Fibroblast of skin of back (primary cell): ENCODE measurements at places on chromosomes 7 and 10.

- peak; percentile 23 for DNase-seq
Observed at GRCh38 chr7:136869991-136870865, 1.8 kb downstream of the CHRM2 start.

DNA sequence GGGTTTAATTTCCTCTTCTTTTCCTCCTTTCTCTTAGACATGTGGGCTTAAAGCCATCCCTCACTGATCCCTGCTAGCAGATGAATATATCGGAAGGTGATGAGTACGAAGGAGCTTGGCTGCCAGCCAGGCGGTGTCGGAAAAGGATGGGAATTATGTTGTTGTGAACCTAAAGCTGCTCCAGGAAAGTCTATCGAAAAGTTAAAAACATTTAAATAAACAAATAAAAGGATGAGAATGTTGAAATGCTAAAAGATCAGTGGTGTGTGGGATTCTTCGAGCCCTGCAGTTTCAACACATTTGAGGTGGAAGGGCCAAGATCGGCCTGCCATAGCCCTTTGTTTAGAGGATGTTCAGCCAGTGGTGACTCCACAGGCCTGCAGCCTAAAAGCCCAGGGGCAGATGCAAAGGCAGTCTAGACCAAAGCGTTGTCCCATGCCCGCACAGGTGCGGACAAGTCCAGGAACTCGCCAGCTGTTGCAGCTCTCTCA, 107.9 kb downstream of the JCAD start:
- no peak for DNase-seq

GRCh38 chr10:31058795-31059703, 27.4 kb upstream of the ZNF438 start:
- DNase-seq, result no peak

- DNase-seq, result peak; percentile 23
Observed at GRCh38 chr7:45865594-45866410, 7.1 kb downstream of the CCDC201 start.

- DNase-seq, result no peak
Observed at GRCh38 chr10:25522294-25522693, 347.5 kb downstream of the GPR158 start.

DNA sequence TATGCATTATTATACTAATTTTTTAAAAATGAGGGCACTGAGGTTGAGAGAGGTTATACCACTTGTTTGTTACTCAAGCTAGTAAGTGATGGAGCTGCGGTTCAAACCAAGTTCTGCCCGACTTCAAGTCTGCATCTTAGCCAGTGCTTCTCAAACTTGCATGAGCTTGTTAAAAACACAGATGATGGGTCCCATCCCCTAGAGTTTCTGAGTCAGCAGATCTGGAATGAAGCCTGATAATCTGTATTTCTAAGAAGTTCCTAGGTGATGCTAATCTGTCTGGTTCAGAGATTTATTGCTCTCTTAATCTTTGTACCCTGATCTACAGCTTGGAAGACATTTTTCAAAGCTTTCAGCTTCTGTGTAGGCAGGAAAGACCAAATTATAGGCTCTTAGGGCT, 67.7 kb upstream of the CC2D2B start:
- DNase-seq, result peak; percentile 12

- DNase-seq, result peak; percentile 9
Observed at GRCh38 chr7:66696774-66697191, 43.8 kb upstream of the RABGEF1 start.

DNA sequence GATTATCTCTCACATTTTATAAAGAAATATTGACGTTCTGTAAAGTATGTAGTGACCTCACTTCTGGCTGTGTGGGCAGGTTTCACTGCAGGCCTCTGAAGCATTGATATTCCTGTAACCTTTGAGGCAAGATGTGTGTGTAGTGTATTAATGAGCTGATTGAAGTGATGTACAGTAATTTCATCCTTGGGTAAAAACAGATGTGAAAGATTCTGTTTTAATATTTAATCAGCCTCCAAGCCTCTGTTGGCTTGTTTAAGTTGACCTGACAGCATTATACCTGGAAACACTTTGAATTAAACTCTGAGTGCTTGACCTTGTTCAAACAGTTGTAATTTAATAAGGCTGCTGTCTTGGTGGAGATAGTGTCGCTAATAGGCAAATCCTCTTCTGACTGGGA, 74.9 kb downstream of the KAT6B start:
- no peak for DNase-seq

- no peak for DNase-seq
Observed at GRCh38 chr7:15737601-15738000, 51.1 kb upstream of the MEOX2 start.

DNA sequence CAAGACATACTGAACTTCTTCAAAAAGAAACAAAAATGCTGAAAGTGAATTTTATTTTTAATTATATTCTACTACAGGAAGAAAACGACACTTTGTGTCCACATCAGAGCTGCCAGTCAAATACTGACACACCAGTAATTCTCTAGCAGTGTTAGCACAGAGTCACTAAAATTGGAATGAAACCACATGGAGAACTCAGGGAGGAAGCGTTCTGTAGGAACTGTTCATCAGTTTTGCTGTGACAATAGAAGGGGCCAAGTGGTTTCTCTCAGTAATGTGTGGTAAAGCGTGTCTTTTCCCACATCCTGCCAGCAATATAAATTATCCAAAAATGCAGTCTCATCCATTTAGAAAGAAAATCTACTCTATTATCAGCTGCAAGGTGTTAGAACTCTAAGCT, 683.3 kb downstream of the GRM8 start:
- peak; percentile 3 for DNase-seq

DNA sequence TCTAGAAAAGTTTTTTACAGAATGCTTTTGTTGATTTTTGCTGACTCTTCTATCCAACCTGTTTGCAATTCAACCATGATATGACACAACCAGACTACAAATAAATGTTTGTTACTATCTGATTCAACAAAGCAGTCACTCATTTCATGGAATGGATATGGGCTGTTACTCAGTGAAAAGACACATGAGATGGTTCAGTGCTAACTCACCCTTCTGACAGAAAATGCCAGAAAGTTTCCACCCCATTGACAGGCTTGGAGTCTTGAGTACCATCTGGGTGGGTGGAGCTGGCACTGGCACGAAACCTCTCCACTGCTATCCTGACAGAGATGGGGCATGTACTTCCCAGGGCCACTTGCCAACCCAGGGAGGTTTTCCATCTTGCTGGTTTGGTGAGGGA, 39.5 kb downstream of the RBM28 start:
- DNase-seq, result no peak

DNA sequence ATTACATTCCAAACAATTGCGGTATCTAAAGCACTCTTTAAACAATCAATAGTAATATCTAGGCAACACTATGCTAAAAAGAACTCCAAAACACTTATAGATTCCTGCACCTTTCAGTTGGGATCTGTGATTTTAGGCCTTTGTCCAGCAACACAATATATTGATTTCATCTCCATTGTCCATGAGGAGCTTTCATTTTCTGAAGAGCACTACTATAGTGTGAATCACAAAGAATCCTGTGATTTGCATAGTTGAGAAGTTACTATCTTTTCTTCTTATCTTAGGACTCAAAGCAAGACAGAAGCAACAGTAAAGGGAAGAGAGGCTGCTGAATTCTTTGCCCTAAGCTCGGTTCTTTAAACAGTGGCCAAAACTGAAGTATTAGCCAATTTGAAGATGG, 846.8 kb downstream of the IPMK start:
- DNase-seq, result no peak

GRCh38 chr10:43336641-43337318, 34.7 kb upstream of the FXYD4 start:
- no peak for DNase-seq

GRCh38 chr7:147509541-147510200, 1080.9 kb upstream of the C7orf33 start:
- peak; percentile 88 for DNase-seq

DNA sequence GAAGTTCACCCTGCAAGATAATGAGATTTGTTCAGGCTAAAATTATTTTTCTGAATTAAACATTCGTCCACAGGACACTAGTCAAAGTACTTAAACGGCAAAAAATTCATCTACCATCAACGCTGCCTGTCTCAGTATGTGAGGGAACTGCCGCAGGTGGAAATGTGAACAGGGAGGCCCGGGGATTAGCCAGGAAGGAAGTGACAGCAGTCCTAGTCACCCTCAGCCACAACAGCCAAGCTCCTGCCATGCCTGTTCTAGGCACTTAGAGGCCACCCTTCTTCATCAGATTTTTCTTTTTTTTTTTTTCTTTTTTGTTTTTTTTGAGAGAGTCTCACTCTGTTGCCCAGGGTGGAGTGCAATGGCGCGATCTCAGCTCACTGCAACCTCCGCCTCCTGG, 9.4 kb downstream of the NUDT5 start:
- no peak for DNase-seq

GRCh38 chr7:55531536-55531935, 40.8 kb downstream of the VOPP1 start:
- no peak for DNase-seq

- peak; percentile 5 for DNase-seq
Observed at GRCh38 chr10:115171392-115171960, 78.3 kb downstream of the ATRNL1 start.

GRCh38 chr7:78223598-78223997, 425.0 kb downstream of the PHTF2 start:
- DNase-seq, result no peak

- DNase-seq, result no peak
Observed at GRCh38 chr7:165661-166337, 26.6 kb upstream of the FAM20C start.

- DNase-seq, result no peak
Observed at GRCh38 chr10:113856563-113856962, 2.1 kb downstream of the NHLRC2 start.

DNA sequence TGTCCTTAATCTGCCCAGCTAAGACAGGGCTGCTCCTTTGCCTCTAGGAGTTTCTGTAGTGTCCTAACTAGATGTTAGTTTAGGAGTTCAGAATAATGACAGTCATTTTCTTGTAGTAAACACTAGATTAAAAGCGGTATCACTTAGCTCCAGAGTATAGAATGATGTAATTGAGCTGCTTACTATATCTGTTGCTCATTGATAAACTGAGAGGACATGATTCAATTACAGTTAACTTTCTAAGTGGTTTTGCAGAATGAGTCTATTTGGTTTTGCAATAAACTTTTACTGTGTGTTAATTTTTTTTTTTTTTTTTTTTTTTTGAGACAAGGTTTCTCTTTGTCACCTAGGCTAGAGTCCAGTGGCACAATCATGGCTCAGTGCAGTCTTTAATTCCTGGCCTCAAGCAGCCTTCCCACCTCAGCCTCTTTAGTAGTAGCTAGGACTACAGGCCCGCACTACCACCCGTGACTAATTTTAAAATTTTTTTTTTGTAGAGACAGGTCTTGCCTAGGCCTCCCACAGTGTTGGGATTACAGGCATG, 1.8 kb downstream of the STMP1 start:
- peak; percentile 36 for DNase-seq

- no peak for DNase-seq
Observed at GRCh38 chr10:76487582-76487981, 1056.2 kb downstream of the LRMDA start.

- DNase-seq, result peak; percentile 73
Observed at GRCh38 chr7:134290286-134290685, 26.4 kb downstream of the SLC35B4 start.

DNA sequence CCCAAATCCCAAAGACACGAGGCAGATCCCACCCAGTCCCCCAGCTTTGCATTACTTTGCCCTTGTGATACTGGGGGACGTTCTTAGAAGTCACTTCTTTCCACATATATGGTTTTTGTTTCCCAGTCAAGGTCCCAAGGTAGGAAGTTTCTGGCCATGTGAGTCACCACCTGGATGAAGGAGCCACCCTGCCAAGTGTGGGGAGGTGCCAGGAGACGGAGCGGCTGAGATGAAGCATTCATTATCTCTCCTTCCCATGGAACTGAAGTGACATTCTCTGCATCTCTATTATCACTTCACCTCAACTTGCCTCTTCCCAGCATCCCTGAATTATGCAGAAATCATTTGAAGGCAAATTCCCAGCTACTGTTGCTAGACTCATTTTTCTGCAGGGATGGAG, 136.2 kb upstream of the INSYN2A start:
- no peak for DNase-seq

GRCh38 chr7:25807086-25807611, 344.8 kb upstream of the NFE2L3 start:
- no peak for DNase-seq
